ENCODE measurements at places on chromosomes 2 and 18. TPM values are rescaled to one million over a fixed set of nuclear protein-coding genes. Genes with fewer than 3 reads are reported as not detected.

SCYGR7 gene
- not detected for total RNA-seq

ICA1L gene
- total RNA-seq = 3.6 TPM

GRP gene
- not detected for total RNA-seq

RBM44 gene
- total RNA-seq = 0.63 TPM

BUB1 gene
- 88.5 TPM for total RNA-seq

UCN gene
- 2.6 TPM for total RNA-seq

FMNL2 gene
- total RNA-seq = 1.6 TPM

TSPYL6 gene
- not detected for total RNA-seq

MAPRE2 gene
- total RNA-seq = 42.6 TPM

REEP1 gene
- 0.10 TPM for total RNA-seq

CFAP65 gene
- not detected for total RNA-seq

RNF152 gene
- total RNA-seq = 0.05 TPM

RUFY4 gene
- total RNA-seq = 3.3 TPM

SH3BP4 gene
- total RNA-seq = 0.12 TPM

CTAGE1 gene
- not detected for total RNA-seq
